ENCODE measurements at places on chromosomes 3 and 15.

- DNase-seq, result no peak
Observed at GRCh38 chr3:20583648-20584047, 397.6 kb upstream of the SGO1 start.

GRCh38 chr15:101147181-101147580 is 104.7 kb downstream of the CHSY1 start:
- no peak for DNase-seq

- no peak for DNase-seq
Observed at GRCh38 chr15:49229922-49230321, 59.9 kb downstream of the GALK2 start.

DNA sequence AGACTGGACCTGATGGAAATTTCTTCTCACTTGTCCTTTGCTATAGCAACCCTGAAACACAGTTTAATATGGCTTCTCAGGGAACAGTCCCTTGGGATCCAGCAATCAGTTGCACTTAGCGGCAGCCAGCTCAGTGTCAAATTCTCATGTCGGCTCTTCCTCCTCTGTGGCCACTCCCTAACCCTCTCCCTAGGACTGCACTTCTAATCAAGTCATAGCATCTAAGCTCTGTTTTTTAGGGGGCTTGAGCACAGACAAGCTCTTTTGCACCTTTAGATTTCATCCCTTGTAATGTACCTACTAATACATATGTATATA is 250.5 kb upstream of the TLE3 start:
- DNase-seq, result no peak

GRCh38 chr3:71910108-71910507 is 125.2 kb upstream of the PROK2 start:
- no peak for DNase-seq

DNA sequence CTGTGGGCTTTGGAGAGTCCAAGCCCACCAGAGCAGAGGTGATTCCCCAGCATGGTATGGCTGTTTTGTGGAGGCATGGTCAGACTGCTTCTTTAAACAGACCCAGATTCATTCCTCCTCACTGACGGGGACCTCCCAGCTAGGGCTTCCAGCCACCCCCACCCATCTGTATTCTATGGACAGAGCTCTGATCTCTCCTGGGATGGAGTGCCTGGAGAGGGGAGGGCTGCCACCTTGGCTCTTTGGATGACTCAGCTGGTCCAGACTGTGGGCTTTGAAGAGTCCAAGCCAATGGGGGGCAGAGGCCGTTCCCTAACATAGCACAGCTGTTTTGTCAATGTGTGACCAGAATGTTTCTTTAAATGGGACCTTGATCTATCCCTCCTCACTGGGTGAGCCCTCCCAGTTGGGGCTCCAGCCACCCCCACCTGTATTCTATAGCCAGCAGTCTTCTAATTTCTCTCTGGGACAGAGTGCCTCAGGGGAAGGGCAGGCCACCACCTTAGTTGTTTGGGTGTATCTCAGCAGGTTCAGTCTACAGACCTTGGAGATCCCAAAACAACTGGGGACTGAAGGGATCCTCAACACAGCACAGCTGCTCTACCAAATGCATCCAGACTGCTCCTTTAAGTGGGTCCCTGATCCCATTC is 122.0 kb upstream of the OSTN start:
- no peak for DNase-seq

DNA sequence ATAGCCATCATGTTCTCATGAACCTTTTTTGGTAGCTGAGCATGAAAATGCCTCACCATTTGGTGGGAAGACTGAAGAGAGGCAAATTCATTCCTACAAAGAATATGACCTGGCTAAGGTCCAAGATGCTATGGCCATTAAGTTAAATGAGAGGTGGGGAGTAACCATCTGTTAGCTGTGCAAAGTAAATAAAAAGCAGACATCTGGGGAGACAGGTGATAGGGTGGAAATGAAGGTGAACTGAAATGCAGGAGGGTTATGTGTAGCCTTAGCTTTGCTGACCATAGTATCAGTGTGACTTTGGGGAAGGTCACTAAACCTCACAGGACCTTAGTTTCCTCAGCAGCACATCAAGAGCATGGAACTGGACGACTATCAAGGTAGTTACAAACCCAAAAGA is 111.0 kb upstream of the STRIT1 start:
- no peak for DNase-seq

DNA sequence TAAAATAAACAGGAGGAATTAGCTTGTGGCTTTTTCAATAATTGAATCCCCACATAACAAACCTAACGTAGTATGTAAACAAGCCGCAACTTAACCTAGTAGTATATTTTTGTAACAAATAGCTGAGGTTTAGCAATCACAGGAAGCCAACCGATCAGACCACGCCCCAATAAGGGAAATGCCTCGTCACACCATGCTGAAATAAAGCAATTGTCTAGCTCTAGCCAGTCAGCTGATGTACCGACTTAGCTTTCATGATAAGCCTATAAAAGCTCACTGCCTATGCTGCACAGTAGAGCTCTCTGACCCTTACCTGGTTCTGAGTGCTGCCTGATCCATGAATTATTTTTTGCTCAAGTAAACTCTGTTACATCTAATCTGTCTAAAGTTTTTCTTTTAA is 208.9 kb downstream of the ROBO1 start:
- DNase-seq, result no peak

DNA sequence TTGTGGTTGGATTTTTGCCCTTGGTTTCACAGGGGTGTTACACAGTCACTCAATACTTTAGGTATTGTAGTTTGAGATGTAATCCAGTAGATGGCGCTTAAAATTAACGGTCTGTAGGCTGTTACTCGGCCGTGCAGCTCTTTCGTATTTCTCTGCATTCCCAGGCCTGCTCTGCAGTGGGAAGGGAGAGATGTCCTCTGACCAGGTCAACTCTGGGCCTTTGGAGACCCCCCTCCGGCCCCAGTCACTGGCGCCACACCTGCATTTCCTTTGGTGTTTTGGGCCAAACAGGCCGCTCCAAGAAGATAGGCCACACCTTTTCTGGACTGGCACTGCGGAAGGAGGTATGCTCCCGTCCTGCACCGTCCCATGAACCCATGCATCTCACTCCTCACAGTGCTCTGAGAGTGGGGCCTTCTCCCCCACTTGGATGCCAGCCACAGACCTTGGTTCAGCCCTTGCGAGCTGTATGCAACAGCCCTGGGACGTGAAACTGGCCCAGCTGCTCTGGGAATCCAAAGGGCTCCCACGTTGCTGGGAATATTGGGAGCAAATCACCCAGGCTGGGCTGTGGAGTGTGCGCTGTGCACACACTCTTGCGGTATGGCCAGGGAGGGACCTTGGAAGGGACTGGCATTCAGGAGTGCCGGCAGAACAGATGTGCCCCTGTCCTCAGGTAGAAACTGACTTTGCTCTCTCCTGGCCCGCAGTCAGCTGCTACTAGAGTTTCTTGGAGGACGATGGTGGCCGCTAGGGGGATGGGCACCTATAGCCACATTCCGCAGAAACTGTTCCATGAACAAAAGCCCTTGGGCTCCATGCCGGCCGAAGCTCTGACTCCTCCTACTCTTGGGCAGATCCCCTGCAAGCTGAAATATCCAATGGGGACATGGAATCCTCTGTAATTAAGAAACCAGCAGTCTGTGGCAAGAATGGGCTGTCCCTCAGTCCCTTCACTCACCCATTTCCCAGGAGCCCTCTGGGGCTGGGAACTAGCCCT is 410.5 kb upstream of the CADM2 start:
- DNase-seq, result no peak

GRCh38 chr3:132180337-132180791 is 136.8 kb upstream of the ACP3 start:
- DNase-seq, result no peak

GRCh38 chr15:85128621-85129020 is 147.0 kb downstream of the PDE8A start:
- DNase-seq, result no peak

- DNase-seq, result no peak
Observed at GRCh38 chr3:48268381-48268935, 27.6 kb downstream of the ZNF589 start.

- DNase-seq, result no peak
Observed at GRCh38 chr15:34729056-34729455, 25.7 kb downstream of the GJD2 start.

- no peak for DNase-seq
Observed at GRCh38 chr3:87333393-87333892, 57.1 kb upstream of the POU1F1 start.

- DNase-seq, result no peak
Observed at GRCh38 chr3:180808823-180809575, 103.5 kb upstream of the FXR1 start.

DNA sequence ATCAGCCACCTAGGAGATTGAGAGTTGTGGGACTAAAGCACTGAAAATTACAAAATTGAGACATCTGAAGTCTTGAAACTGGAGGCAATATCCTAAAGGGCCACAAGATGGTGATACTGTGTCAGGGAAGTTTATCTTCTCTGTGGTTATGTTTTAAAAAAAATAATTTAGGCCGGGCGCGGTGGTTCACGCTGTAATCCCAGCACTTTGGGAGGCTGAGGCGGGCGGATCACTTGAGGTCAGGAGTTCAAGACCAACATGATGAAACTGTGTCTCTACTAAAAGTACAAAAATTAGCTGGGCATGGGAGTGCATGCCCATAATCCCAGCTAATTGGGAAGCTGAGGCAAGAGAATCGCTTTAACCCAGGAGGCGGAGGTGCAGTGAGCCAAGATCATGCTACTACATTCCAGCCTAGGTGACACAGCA is 17.9 kb upstream of the NIT2 start:
- no peak for DNase-seq

GRCh38 chr15:70210528-70210927 is 112.8 kb upstream of the TLE3 start:
- no peak for DNase-seq

DNA sequence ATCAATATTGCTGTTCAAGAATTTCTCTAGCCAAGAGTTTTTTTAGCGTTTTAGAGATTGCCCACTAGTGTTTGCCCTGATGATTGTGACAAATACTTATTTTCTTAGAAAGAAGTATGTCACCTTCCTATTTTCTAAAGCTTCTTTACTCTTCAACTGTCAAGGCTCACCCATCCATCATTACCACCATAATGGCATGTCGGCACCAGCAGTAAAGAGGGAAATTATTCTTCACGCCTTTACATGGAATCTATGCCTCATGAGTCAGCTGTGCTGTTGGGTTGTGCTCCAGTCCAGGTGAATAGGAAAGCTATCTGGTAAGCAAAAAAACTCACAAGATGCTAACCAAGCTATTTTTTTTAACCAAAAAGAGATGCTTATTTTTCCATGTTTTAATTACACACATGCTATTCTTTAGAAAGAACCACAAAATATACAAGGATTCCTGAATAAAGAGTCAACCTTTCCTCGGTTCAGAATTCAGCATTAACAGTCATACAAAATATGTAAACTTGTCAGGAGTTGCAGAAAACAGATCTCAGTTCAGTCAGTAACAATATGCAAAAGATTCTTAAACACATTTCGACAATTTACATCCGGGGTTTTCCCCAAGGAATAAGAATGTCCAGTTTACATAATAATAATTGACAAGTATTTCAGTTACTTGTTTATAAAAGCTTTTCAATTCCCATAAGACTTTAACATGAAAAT is 128.0 kb downstream of the ATP8B4 start:
- DNase-seq, result no peak

GRCh38 chr15:85133709-85134108 is 152.1 kb downstream of the PDE8A start:
- DNase-seq, result no peak

DNA sequence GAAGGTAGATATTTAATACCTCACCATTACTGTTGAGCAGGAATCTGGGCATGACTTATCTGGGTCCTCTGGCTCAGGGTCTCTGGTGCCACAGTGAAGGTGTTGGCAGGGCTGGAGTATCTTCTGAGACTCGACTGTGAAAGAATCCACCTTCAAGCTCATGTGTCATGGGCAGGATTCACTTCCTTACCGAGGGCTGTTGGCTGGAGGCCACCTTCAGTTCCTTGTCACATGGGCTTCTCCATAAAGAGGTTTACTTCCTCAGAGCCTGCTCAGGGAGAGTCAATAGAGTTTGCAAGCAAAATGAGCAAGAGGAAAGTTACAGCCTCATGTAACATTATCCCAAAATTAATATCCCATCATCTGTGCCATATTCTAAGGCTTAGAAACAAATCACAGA is 459.5 kb downstream of the NR2F2 start:
- no peak for DNase-seq

DNA sequence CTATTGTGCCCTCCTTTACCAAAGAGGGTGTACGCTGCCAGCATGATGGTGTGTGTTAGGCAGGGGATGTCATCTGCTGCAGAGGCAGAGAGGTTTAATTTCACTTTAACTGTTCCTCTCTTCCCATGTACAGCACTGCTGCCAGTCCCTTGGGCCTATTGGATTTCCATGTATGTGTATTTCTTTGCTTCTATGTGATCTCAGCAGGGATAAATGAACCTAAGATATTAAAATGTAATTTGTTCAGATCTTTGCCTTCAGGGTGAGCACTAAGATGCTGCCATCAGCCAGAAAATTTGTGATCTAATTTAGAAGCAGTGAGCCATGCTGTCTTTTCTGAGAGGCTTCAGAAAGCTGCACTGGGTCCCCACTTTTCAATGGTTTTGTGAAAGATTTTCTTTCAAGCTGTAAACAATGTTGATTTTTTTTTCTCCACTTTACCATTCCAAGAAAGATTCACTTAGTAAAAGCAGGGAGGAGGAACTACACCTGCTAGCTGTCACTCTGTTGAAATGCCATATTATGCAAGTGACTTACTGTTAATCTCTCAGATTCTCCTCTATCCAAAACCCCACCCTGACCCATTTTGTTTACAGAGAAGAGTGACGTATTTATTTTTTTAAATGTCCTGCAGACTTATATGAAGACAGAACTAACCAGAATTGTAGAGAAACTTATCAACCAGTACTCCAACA is 261.9 kb downstream of the TBL1XR1 start:
- DNase-seq, result no peak

DNA sequence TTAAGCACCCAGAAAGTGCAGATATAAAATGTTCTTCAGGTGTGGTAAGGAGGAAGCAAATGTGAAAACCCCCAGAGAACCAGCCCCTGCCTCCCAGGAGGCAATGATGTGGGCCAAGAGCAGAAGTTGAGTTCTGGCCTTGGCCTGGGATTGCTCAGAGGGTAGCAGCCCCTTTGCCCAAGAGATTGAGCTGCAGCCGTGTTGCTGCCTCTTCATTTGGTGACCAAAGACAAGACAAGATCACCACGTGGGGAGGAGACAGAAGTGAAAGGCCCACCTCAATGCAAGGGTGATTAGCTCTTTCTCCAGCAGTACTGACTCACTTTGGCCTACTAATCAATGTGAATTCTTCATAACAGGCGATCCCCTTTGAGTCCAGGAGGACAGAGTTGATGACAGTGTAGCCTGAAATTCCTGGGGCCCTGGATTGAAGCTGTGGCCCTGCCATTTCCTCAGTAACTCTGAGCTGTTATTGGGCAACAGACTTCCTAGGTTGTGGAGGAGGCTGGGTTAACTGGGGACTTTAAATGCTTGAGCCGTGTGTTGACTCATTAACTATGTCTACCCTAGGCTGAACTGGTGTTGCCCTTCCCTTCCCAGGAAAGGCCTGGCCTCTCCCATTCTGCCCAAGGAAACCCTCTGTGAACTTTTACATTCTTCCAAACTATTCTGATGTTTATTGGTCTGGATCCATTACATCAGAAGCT is 86.5 kb downstream of the ST6GAL1 start:
- DNase-seq, result no peak

DNA sequence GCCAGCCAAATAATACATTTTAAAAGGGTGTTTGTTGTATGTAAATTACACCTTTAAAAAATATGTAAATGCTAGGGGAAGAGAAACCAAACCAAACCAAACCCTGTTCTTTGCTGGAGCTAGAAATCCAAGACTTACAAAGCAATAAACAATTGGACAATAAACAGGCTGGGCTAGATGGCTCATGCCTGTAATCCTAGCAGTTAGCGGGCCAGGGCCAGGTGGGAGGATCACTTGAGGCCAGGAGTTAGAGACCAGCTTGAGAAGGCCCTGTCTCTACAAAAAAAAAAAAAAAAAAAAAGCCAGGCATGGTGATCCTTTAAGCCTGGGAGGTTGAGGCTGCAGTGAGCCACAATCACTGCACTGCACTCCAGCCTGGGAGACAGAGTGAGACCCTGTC is 12.5 kb downstream of the STOML1 start:
- no peak for DNase-seq

All from amygdala (tissue), 56 donors.